ENCODE measurements at places on chromosomes 12 and 14.

DNA sequence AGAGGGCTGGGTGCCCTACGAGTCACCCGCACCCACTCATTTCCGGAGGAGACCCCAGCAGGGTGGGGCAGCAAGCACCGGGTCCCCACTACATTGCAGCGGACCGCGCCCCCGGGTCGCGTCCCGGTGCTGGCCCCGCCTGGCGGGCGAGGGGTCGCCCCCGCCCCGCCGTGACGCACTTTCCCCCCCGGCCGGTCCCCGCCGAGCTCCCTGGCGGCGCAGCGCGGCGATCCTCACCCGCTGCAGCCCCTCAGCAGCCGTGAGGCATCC is 106.1 kb downstream of the PRICKLE1 start:
- DNase-seq = no peak

- DNase-seq = no peak
Measured at GRCh38 chr12:52542157-52542556, 10.8 kb downstream of the KRT71 start.

DNA sequence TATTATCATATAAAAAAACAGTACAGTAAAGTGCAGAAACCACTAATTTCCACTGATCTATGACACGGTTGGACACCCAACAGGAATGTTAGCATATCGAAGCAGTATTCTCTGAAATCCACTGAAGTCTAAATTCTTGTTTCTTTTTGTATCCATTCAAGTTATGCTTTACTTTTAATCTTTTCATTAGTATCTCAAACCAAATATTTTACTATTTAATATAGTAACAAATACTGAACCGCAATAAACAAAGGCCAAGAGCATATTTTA is 41.1 kb downstream of the ATXN2 start:
- no peak for DNase-seq

- DNase-seq = no peak
Measured at GRCh38 chr12:72365151-72365550, 93.0 kb downstream of the TRHDE start.

DNA sequence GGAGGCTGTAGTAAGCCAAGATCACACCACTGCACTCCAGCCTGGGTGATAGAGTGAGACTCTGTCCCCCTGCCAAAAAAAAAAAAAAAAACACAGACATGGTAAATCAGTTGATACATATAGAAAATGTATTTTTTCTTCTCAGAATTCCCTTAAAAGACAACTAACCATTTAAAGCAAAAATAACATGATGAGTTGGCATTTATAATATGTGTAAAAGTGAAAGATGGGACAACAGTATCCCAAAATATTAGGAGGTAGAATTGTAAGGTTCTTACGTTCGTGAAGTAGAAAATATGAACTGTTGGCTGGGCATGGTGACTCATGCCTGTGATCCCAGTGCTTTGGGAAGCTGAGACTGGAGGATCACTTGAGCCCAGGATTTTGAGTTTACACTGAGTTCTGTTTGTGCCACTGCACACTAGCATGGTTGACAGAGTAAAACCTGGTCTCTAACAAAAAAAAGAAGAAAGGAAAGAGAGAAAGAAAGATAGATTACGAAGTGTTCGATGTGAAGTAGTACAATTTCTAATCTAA is 296.7 kb downstream of the FBXL14 start:
- DNase-seq = no peak

- DNase-seq = no peak
Measured at GRCh38 chr12:48795550-48796455, 6.9 kb upstream of the ADCY6 start.

- DNase-seq = no peak
Measured at GRCh38 chr12:119705182-119705581, 37.2 kb downstream of the PRKAB1 start.

DNA sequence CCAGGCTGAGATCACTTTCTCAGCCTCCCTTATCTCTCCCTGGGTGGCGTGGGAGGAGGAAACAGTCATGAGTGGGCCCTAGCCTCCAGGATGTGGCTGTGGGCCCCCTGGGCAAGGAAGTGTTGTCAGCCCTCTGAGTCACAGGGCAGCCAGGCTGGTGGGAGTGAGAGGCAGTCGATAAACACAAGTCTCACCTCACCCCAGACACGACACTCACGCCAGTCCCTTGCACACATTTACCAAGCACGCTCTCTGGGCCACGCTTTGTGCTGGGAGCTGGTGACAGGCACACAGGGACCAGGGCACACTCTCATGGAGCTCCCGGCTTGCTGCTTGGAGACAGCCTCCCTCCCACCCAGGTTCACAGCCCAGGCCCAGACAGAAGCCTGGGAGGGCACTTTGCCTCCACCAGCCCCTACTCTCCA is 1.9 kb upstream of the KRT79 start:
- DNase-seq = peak; percentile 33

DNA sequence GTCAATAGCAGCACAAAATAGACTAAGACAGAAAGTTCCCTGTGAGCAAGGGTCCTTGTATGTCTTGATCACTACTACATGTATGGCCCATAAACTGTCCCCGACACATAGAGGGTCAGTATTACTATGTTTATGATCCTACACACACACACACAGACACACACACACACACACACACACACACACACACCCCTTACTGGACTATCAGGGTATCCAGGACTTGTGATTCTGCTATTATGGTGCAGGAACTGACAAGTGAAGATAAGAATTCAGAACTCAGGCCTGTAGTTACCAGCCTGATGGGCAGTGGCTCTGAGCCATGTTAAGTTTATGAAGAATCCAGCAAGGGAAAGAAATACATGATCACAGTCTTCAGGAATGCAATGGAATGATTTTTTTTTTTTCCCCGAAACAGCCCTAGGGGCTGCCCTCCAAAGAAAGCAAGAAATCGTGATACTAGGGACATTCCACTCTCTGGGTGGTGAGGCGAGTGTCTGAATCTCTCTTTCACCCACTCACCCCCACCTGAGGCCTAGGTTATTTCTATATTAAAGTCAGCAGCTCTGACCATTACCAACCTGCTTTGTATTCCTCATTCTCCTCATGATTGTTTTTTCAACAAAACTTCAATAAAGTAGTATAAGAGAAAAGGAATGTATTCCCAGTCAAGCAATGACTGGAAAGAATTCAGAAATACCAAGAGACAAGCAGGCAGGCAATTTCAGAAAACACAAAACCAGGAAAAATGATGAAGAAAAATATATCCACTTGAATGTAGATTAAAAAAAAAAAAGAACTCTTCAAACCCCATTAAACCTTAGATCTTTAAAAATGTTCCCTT is 105.8 kb downstream of the AVPR1A start:
- no peak for DNase-seq

- DNase-seq = no peak
Measured at GRCh38 chr14:61121355-61121787, 140.3 kb downstream of the SLC38A6 start.

GRCh38 chr12:107783406-107784376 is 9.2 kb downstream of the ASCL4 start:
- DNase-seq = no peak

GRCh38 chr12:76219806-76220205 is 128.4 kb downstream of the BBS10 start:
- DNase-seq = no peak

DNA sequence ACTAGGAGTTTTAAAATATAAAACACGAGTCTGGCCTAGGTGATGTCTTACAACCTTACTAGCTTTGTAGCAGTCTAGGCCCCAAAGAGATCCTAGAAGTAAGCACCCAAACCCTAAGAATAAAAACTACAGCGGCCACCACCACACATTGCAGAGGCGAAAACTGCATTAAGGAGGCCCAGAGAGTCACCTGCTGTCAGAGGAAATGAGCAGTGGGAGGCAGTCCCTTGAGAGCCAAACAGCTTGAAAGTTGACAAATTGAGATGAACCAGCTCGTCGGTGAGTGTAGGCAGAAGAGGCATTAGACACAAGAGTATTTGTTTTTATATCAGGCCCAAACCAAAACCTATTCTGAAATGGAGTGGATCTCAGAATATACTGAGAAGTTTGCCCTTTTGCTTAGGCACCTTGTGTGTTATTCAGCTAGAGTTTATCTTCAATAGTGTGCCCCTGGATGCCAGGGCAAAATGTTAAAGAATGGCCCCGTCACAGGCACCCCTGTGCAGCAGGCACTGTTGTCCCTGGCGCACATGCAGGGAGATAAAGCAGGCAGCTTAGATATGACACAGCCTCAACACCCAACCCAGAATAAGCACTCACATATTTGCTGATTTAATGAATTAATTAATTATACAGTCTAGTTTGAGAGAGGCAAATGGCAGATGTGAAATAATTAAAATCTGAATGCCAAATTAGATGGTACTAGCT is 56.7 kb downstream of the TTC7B start:
- DNase-seq = no peak

- no peak for DNase-seq
Measured at GRCh38 chr14:84783511-84783910, 746.4 kb upstream of the FLRT2 start.

DNA sequence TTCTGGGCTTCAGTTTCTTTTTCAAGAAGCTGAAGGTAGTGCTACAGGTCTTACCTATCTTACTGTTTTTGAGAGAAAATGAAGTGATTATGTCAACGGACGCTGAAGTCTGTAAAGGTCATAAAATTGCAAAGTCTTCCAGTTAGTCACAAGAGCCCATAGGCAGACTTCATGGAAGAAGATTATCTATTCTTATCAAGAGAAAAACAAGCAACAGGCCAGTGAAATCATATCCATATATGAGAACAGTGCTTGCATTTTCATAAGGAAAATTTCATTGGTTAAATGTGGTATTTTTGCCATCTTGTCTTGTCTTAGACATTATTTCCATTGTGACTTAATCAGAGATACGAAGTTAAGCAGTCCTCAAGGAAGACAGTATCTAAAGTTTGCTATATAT is 412.7 kb upstream of the SEL1L start:
- no peak for DNase-seq

DNA sequence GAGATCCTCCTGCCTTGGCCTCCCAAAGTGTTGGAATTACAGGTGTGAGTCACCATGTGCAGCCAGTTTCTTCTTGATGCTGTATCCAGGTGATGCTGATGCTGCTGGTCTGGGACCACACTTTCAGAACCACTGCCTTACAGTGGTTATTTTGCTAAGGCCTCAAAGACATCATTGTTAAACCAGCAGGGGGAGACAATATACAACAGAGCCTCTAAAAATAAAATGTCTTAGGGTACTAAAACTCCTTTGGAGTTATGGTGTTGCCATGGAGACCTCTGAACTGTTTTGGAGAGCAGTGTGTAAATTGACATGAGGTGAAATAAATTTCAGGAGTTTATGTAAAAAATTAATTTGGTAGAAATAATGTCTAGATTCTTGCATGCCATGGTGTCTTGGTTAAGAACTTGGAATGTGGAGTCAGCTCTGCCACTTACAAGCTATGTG is 1.1 kb upstream of the ARG2 start:
- DNase-seq = no peak

DNA sequence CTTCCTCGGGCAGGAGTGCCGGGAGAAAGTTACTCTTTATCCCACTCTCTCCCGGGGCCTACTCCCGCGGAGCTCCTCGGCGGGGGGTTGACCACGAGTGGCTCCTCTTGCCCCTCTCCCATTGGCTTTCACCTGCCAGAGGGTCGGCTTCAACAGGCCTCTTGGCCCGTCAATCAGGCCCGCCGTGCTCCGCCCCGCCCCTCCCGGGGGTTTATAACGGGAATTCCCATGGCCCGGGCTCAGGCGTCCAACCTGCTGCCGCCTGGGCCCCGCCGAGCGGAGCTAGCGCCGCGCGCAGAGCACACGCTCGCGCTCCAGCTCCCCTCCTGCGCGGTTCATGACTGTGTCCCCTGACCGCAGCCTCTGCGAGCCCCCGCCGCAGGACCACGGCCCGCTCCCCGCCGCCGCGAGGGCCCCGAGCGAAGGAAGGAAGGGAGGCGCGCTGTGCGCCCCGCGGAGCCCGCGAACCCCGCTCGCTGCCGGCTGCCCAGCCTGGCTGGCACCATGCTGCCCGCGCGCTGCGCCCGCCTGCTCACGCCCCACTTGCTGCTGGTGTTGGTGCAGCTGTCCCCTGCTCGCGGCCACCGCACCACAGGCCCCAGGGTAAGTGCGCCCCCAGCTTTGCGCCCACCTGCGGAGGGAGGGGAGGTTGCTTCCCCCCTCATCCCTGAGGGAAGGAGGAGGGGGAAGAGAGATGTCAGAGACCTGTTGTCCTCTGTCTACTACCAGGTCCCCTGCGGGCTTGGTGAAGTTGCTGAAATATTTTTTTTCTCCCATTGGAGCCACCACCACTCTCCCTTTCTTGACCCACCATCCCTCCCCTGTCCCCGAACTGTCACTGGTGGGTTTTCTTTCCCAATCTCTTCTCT is at the start of gene SMOC1:
SMOC1 (plus strand) TSS at position 242 of the 869 bp plus-strand sequence; CDS start at position 505, 263 bp downstream.
- DNase-seq = no peak

DNA sequence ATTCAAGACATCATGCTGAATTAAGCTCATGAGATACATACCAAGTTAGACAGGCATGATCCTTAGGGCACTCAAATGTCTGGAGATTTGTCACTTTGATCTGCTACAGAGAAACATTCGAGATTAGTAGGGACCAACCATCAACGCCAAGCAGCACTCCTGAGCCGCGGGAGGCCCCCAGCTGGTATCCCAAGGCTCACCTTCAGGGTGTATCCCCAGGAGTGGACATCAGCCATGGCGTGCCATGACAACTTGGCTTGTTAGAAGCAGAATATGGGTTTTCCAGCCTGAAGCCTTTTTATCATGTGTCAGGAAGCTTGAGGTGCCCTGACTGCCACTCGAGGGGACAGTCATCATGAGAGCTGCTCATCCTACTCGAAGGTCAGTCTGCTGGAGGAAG is 39.1 kb upstream of the GPHB5 start:
- DNase-seq = no peak

GRCh38 chr12:114420944-114421335 is 15.0 kb upstream of the TBX5 start:
- DNase-seq = no peak

DNA sequence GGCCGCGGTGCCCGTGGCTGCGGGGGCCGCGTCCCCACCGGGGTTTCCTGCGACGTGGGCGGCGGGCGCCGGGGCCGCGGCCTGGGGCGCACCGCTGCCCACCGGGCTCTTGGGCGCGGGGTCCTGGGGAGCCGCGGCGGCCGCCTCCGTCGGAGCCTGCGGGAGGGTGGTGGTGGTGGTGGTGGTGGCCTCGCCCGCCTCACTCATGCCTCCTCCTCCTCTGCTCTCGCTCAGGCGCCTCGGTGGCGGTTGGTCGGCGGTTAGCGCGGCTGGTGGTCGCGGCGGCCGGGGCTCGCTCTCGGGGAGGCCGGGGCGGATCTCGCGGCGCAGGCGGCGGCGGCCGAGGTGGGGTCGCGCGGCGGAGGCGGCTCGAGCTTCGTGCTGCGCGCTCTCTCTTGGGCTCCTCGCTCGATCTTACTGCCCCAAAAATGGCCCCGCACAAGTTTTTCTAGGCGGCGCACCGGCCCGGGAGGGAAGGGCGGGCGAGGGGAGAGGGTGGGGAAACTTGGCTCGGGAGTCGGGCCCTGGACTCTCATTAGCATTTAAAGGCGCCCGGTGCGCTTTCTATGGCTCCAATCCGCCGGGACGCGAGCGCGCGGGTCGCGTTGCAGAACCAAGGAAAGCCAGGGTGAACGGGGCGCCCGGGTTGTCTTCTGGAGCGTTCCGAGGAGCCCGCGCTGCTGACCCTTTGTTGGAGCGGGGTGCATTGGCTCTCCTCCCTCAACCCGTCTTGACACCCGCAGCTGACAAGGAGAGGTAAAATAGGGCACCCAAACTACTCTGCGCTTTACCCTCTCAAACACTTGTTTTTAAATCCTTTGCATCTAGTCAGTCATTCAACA is at the start of gene YBX3:
YBX3 (minus strand) TSS at position 419 of the 842 bp plus-strand sequence; CDS start at position 207, 212 bp downstream.
- DNase-seq = peak; percentile 13

- no peak for DNase-seq
Measured at GRCh38 chr12:15146585-15146984, 74.6 kb downstream of the RERG start.
